ENCODE measurements at places on chromosomes 3 and 15.

- no peak for DNase-seq
These were observed 61.8 kb downstream of the ZBBX start for GRCh38 chr3:167318306-167318705.

GRCh38 chr3:155548195-155548594 is 196.7 kb downstream of the PLCH1 start:
- DNase-seq = peak; percentile 20

GRCh38 chr15:51199541-51199940 is 104.8 kb upstream of the TNFAIP8L3 start:
- no peak for DNase-seq

GRCh38 chr3:21876782-21877181 is 125.8 kb upstream of the ZNF385D start:
- DNase-seq = no peak

DNA sequence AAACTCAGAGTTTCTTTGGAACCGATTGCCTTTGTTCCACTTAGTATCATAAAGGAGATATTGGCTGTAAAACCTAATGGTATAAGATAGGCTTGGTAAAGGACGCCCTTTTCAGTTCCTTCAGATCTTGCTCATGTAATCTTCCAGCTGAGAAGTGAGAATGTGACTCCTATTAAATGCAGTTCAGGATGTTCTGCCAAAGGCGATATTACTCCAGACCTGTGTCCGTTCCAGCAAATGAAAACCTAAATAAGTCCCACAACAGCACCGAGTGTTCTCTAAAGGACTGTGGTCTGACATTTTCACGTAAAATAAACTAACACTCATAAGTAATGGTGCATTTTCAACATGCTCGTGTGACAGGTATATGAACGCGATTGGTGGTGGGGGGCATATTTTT is 276.2 kb downstream of the FEZF2 start:
- DNase-seq = no peak

GRCh38 chr15:89429023-89429422 is 67.4 kb downstream of the RHCG start:
- peak; percentile 19 for DNase-seq

GRCh38 chr15:64687688-64688087 is 87.7 kb downstream of the RBPMS2 start:
- no peak for DNase-seq

DNA sequence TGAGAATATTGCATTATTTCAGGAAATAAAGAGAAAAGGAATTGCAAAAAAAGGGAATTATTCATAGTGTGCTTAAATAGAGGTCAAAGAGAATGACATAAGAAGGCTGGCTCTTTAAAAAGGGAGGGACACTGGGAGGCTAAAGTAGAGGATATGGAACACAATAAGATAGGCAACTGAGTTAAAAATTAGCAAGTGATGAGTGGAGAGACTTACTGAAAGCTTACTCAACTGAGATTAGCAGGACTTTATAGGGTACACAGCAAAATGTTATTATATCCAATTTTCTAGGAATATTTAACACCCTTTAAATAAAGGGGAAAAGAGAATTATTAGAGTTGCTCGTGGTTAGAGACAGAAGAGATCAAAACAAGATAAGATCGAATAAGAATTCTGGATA is 375.2 kb downstream of the LSAMP start:
- no peak for DNase-seq

GRCh38 chr3:138234401-138235179 is 47.5 kb downstream of the ARMC8 start:
- DNase-seq = no peak

- DNase-seq = no peak
These were observed 53.0 kb upstream of the CA12 start for GRCh38 chr15:63434576-63435186.

- DNase-seq = no peak
These were observed 1438.2 kb downstream of the ZPLD1 start for GRCh38 chr3:103873021-103873420.

DNA sequence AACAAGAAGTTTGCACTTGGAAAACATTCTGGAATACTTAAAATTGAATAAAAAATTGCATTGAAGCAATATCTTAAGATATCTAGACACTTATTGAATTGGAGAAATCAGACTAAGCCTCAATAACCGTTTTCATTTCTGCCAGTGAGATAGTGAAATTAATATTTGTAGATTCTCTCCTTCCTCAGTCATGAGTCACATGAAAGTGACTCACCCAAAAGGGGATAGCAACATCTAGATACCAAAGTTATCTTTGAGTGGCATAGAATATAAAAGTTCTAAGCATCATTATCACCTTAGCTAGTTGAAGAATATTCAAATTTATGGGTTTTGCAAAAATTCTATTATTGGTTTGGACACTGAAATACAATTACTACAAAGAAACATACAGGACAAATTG is 614.8 kb upstream of the ZNF717 start:
- no peak for DNase-seq

GRCh38 chr15:90470453-90470852 is 59.3 kb upstream of the CRTC3 start:
- DNase-seq = no peak

- no peak for DNase-seq
These were observed 33.4 kb downstream of the RAP2B start for GRCh38 chr3:153195349-153195879.

- DNase-seq = no peak
These were observed 16.6 kb downstream of the LRRC2 start for GRCh38 chr3:46549408-46549904.

DNA sequence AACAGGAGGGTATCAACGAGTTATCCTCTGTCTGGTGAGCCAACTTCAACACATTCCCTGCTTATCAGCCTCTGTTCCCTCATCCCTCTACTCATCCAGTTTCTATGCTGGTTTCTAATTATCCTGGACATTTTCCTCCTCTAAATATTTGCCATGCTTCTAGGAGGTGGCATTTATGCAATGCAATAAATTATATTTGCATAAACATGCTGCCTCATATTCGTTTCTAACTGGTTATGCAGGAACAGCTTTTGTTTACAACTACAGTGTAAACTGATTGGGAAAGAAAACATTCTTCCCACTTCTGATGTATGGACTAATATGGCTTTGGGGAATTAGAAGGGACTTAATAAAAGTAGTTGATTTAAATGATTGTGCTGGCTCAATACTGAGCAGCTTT is 122.3 kb downstream of the TFG start:
- DNase-seq = no peak

GRCh38 chr3:84586427-84586826 is 372.4 kb upstream of the CADM2 start:
- no peak for DNase-seq

GRCh38 chr3:196454935-196455334 is 22.7 kb upstream of the UBXN7 start:
- no peak for DNase-seq

GRCh38 chr15:65981837-65982626 is 112.7 kb downstream of the RAB11A start:
- DNase-seq = no peak

DNA sequence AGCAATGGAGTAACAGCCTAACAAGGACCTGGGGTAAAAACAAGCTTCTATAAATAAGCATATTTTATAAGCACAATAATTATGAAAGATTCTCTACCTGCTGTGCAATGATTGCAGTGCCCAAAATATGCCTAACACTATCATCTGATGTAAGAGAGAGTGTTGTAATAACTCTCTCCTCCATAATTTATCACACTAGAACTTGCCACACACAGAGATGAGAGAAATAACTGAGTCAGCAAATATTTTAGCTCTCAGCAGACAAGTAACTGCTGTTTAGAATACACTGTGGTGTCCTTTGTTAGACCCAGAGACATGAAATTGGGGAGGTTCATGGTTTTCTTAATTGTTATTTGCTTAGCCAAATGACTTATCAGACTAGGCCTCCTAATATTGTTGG is 105.3 kb upstream of the ACP3 start:
- DNase-seq = no peak

- no peak for DNase-seq
These were observed 162.7 kb upstream of the LINGO1 start for GRCh38 chr15:77795446-77795845.

DNA sequence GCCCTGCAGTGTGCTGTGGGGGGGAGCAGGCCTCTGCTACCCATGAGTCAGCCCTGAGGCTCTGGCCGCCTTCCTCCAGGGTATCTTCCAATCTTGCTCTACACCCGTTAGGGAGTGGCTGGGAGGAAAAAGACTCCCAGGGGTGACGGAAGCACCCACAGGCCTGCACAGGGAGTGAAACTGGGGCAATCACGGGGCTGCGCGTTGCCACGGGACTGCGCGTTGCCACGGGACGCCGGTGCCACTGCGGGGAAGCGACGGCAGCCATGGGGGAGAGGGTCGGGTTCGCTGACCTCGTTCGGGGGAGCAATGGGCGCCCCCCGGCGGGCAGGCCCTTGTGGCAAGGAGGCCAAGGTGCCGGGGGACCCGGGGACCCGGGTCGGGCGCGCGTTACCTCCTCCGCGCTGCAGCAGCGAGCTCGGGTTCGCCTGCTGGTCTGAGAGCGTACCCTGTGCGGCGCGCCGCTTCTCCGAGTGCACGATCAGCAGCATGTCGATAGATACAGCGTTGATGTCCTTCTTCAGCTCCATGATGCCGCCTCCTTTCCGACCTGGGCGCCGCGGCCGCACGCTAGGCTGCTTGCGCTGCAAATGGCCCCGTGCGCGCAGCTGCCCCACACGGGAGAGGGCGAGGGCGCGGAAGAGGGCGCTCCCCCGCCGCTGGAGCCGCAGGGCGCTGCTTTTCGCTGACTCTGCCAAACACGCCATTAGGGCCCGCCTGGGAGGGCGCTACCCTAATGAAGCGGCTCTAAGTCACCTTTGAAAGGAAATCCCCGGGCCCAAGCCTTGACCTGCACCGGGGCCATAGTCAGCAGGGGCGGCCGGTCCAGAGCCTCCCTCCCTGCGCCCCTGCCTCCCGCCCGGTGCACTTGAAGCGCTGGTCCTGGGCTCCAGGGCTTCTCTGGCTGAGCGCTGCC is at the start of gene KY:
Gene KY (minus strand): TSS at position 592 of the 916 bp plus-strand sequence. CDS start 62 bp downstream, at position 530.
- DNase-seq = no peak

DNA sequence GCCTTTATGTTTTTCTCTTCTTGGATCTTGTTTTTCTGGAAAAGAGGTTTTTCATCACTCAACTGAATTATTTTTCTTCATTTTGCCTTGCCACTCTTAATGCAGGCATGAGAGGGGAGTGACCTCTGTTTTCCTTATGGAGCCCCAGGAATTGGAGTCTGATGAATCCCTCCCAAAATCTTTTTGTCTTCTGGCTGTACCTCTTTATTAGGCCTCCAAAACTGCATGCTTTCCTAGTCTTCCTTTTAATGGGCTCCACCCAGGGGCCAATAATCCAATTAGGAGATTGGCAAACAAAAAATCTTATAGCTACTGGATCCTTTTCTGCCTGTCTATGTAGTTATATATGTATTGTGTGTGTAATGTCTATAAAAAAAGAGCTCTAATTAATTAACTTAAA is 192.4 kb upstream of the PEX5L start:
- no peak for DNase-seq

- DNase-seq = no peak
These were observed 104.5 kb downstream of the MESD start for GRCh38 chr15:80885016-80885579.

DNA sequence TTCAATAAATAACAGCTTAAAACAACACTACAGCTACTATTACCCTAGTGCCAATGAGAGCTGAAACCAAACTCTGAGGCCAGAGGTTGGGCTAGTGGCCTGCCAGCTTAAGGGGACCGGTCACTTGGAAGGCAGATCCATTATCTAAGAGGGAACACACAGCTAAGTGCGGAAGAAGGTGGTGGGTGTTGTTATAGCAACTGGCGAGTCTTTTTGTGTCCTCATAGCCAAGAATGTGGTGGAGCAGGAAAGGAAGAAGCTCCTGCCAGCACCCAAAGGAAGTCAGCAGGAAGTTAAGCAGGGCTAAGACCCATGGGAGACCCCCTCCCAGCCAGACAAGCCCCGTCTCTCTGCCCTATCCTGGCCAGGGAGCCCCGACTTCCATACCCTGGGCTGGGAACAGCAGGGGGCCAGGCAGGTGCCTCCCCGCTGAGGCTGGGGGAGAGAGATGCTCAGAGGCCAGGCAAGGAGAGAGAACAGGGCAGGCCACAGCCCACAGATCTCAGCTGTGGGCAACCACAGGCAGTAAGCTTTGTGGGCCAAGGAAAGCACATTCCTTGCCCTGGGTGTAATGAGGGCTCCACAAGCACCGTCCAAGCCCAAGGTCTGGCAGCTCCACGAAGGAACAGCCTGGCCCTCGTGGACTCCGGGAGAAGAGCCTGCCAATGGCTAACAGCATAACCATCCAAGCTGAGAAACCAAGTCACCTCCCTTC is 34.0 kb upstream of the HRH1 start:
- no peak for DNase-seq

DNA sequence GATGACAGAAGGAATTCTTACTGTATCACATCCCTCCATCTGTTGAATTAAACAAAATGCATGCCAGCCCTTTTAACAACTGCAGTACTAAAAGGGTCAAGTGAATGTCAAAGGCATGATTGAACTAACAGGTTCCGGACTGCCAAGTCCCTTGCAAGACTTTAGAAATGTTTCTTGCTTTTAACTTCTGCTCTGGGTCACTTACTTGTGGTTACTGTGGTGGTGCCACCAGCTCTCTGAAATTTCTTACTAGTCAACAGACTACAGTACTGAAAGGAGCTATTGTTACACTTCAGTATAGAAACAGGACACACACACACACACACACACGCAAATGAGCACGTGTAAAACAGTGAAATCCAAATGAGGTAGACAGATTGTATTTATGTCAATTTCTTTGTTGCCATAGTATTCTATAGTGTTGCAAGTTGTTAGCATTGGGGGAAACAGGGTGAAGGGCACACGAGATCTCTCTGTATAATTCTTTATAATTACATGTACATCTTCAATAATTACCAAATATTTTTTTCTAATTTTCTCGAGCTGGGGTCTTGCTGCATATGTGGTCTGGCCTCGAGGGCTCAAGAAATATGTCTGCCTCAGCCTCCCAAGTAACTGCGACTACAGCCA is 79.9 kb upstream of the SLC25A26 start:
- no peak for DNase-seq

GRCh38 chr15:94234300-94234699 is 2.9 kb downstream of the MCTP2 start:
- no peak for DNase-seq

All from H54 (cell line).